T follicular helper cell (primary cell): ENCODE measurements at places on chromosomes 7 and 10.

- no peak for DNase-seq
Measured at GRCh38 chr7:51315393-51316261, 982 bp downstream of the COBL start.

- no peak for DNase-seq
Measured at GRCh38 chr10:18793951-18794350, 134.7 kb downstream of the ARL5B start.

- DNase-seq, result no peak
Measured at GRCh38 chr10:48251152-48251524, 23.4 kb downstream of the FRMPD2 start.

GRCh38 chr10:106957823-106958588 is 206.5 kb downstream of the SORCS1 start:
- no peak for DNase-seq

- no peak for DNase-seq
Measured at GRCh38 chr10:123766012-123766411, 99.9 kb downstream of the GPR26 start.

DNA sequence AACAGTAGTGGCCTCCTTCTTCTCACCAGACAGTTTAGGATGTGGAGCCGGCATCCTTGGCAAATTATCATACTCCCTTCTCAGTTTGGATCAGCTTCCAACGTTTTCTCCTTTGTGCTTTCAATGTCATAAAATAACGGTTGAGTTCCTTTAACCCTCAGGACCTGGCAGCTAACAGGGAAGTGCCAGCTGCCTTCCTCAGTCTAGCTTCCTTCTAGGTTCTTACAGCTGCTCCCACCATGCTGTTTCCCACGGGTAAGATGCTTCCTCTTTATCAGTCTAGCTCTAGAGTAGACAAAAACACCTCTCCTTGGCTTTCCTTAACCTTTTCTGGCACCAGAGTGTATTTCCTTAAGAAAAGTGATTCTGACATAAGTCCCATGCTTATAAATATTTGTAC is 33.2 kb downstream of the BLVRA start:
- no peak for DNase-seq

- no peak for DNase-seq
Measured at GRCh38 chr7:1105189-1105588, 17.3 kb downstream of the GPER1 start.

GRCh38 chr10:32972460-32972859 is 14.4 kb upstream of the ITGB1 start:
- no peak for DNase-seq

GRCh38 chr7:85426487-85426960 is 239.7 kb upstream of the SEMA3D start:
- DNase-seq, result no peak

- DNase-seq, result no peak
Measured at GRCh38 chr7:27933671-27934565, 194.0 kb downstream of the TAX1BP1 start.

DNA sequence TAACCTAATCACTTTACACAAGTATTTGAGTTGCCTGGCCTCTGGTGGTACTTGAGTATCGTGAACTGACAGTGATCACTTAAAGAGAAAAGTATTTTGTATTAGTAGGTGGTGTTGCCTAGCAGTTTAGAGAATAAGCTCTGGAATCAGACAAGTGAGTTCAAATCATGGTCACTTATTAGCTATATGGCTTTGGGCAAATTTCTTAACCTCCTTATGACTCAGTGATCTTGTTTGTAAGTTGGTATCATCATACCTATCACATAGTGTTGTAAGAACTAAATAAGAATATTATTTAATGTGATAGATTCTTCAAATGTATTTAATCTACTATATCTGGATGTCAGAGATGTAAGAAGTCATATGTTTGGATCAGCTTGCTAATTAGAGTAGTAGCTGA is 163.8 kb downstream of the RNF133 start:
- no peak for DNase-seq

GRCh38 chr10:54708021-54708420 is 93.0 kb downstream of the PCDH15 start:
- DNase-seq, result no peak

- DNase-seq, result no peak
Measured at GRCh38 chr7:70098133-70098561, 499.9 kb downstream of the AUTS2 start.

GRCh38 chr10:117431160-117431559 is 55.9 kb upstream of the PDZD8 start:
- DNase-seq, result no peak

DNA sequence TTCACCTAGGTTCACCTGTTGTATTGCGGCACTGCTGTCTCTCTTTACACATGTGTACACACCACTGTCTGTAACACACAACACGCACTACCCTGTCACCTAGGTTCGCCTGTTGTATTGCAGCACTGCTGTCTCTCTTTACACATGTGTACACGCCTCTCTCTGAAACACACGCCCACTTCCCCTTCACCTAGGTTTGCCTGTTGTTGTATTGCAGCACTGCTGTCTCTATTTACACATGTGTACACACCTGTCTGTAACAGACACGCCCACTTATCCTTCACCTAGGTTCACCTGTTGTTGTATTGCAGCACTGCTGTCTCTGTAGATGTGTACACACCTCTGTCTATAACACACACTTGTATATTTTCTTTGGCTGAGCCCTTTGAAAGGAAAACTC is 51.5 kb downstream of the WDR37 start:
- DNase-seq, result no peak

DNA sequence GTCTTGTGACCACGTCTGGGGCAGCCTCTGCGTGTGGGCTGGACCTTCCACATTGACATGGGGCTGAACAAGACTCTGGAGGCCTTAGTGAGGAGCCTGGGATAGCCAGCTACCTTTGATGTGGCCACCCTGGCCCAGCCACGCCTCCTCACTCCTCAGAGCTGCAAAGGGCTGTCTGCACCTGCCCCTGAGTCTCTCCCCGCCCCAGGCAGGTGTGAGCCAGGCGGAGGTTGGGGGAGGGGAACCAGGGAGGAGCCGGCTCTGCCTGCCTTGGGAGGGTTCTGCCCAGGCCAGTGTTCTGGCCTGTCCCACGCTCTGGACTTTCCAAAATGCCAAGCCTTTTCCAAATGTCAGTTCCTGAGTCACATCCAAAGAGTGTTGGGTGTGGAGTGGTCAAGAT is 72.2 kb downstream of the GTF2IRD1 start:
- DNase-seq, result no peak

DNA sequence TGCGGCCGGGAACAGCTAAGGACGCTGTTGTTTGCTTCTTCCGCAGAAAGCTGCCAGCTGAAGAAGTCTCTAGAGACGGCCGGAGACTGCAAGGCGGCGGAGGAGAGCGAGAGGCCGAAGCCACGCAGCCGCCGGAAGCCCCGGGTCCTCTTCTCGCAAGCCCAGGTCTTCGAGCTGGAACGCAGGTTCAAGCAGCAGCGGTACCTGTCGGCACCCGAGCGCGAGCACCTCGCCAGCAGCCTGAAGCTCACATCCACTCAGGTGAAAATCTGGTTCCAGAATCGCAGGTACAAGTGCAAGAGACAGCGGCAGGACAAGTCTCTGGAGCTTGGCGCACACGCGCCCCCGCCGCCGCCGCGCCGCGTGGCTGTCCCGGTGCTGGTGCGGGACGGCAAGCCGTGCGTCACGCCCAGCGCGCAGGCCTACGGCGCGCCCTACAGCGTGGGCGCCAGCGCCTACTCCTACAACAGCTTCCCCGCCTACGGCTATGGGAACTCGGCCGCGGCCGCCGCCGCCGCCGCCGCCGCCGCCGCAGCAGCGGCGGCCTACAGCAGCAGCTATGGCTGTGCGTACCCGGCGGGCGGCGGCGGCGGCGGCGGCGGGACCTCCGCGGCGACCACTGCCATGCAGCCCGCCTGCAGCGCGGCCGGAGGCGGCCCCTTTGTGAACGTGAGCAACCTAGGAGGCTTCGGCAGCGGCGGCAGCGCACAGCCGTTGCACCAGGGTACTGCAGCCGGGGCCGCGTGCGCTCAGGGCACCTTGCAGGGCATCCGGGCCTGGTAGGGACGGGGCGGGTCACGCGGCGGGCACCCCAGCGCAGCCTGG is 2.4 kb downstream of the NKX2-3 start:
- no peak for DNase-seq

GRCh38 chr10:14858338-14858960 is 20.2 kb upstream of the SUV39H2 start:
- no peak for DNase-seq

DNA sequence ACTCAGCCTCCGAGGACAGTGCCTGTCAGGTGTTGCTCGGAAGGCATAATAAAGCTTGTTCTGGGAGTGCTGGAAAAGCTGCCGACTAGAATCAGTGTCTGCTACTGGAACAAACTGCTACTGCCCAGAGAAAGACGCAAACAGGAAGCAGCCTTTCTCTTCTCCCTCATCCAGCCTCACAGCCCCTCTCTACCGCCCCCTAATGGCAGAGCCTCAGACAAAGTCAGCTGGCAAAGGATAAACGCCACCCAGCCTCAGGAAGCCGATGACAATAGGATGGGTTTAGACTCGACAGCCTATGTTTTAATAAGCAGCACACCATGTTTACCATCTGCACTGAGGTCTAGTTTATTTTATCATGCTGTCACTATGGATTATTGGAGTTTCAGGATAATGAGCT is 169.5 kb upstream of the LYZL1 start:
- no peak for DNase-seq

- no peak for DNase-seq
Measured at GRCh38 chr7:154532771-154533170, 470.2 kb downstream of the PAXIP1 start.

DNA sequence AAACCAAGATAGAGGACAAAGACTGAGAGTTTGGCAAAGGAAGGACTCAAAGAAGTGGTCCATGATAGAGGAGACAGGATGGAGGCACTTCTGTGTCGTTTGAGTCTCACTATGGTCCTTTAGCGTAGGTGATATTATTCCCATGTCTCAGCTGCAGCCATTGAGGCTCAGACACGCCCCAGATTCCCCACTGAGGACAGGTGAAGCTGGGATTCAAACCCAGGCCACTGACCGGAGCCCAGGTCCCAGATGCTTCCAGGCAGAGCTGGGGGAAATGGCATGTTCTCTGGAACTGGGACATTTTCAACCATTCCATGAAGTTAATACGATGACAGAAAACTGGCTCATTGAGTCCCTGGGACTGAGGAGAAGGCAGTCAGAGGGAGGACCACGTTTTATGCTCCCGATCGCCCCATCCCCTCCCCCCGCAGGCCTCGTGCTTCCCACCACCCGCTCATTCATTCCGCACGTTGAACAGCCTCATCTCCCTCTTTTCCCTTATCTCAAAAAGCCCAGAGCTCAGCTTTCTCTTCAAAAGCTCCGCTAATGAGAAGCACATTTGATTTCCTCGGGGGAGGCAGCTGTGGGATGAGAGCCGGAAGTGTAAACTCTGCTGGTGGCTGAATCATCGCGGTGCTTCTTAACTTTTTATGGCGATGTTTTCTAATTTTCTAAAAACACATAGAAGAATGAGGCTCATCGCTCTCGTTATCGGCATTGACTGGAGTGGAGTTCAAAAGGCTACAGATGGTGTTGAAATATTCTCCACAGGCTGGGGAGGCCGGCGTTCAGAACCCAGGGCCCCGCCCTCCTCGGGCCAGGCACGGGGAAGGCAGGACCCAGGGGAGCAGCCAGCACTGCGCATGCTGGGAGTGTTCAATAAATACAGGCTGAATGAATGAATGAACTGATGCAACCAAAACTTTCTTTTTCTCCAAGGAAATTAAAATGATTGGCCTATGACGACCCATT is 64.0 kb downstream of the OAT start:
- DNase-seq, result no peak

- no peak for DNase-seq
Measured at GRCh38 chr10:26628395-26628794, 69.1 kb upstream of the PDSS1 start.

GRCh38 chr7:141960687-141961422 is 12.7 kb downstream of the TAS2R38 start:
- DNase-seq, result no peak

- DNase-seq, result no peak
Measured at GRCh38 chr7:65509368-65510186, 135.9 kb downstream of the ZNF92 start.

DNA sequence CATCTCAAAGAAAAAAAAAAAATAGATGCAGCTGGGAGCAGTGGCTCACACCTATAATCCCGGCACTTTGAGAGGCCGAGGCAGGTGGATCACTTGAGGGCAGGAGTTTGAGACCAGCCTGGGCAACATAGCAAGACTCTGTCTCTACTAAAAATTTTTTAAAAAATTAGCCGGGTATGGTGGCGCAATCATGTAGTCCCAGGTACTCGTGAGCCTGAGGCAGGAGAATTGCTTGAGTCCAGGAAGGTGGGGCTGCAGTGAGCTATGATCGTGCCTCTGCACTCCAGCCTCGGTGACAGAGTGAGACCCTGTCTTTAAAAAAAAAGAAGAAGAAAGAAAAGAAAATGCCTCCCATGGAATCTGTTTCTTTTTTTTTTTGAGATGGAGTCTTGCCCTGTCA is 31.9 kb downstream of the GTF2IRD1 start:
- DNase-seq, result no peak

- DNase-seq, result no peak
Measured at GRCh38 chr7:131550846-131551245, 5.6 kb downstream of the PODXL start.

GRCh38 chr7:13107291-13107690 is 419.9 kb downstream of the ARL4A start:
- DNase-seq, result no peak
